ENCODE measurements at places on chromosomes 4 and X. TPM values are rescaled to one million over a fixed set of nuclear protein-coding genes. Genes with fewer than 3 reads are reported as not detected.

DNA sequence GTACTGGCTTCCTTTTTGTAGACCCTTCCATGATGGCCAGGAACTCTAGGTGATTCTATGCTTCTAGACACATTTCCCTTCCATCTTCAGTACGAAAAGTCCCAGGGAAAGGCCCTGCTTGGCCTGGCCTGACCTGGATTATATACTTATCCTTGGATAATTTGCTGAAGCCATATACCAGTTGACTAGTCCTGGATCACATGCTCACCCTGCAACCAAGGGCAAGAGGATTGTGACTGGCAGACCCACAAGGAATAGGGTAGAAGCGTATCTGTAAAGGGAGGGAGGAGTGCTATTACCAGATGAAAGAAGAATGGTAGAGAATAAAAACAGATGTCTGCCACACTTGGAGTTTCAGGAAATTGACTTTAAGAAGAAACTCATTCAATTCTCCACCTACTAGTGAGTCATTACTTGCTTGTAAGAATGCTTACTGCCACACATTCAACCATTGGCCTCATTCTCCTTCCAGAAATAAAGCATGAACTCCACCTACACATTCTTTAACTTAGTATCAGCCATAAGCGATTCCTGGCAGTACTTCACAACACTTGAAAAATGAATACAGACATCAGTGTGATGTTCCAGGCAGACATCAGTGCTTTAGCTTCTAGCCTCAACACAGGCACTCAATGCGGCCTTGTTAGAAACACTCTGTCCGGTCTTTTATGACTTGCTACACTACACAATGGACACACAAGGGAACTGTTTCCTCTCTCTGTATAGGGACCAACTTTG is 141.8 kb downstream of the CBR4 start:
- peak overlapping the region; percentile 48 for H3K27ac ChIP-seq
- no peak overlapping the region for H3K4me3 ChIP-seq
- no peaks in the 10 kb centered on the region for H3K27me3 ChIP-seq
- peaks cover 36% of the 10 kb centered on the region for H3K36me3 ChIP-seq
- peaks cover 37% of the 10 kb centered on the region for H3K4me1 ChIP-seq

The CMC4 gene
- 5.7 TPM for total RNA-seq

DNA sequence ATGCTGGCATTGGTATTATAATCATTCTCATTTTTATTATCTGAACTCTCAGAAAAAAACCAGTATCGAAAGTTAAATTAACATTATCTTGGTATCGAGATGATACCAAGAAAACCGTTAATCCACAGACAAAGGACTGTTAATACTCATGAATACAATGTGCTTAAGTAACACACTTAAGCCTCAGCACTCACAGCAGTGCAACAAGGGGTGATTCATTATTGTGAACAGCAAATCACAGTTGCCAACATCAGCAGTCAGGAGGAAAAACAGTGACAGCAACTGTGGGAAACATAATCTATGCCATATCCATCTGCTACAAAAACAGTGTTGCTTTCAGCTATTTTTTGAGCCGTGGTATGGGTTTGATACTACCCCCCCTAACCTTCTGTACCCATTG is 210.9 kb upstream of the ATOH1 start:
- no peak overlapping the region for H3K27ac ChIP-seq
- no peak for DNase-seq
- H3K4me3 ChIP-seq, result no peak overlapping the region

The CCDC158 gene
- total RNA-seq, result not detected

DNA sequence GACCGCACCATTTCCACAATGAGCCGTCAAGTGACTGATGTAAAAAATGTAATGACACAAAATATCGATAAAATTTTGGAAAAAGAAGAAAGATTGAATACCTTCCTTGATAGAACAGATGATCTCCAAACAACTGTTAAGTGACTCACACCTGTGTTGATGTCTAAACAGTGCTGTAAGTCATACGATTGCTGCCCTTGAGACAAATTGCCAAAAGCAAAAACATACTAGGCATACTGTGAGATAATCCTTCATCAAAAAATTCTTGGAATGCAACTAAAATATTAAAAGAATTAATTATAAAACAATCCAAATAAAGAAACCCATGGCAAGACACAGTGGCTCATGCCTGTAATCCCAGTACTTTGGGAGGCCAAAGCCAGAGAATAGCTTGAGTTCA is 53.4 kb downstream of the HNRNPD start:
- no peak overlapping the region for H3K4me3 ChIP-seq
- no peak overlapping the region for H3K27ac ChIP-seq
- H3K4me1 ChIP-seq, result no peaks in the 10 kb centered on the region
- DNase-seq, result no peak
- H3K27me3 ChIP-seq, result no peaks in the 10 kb centered on the region

DNA sequence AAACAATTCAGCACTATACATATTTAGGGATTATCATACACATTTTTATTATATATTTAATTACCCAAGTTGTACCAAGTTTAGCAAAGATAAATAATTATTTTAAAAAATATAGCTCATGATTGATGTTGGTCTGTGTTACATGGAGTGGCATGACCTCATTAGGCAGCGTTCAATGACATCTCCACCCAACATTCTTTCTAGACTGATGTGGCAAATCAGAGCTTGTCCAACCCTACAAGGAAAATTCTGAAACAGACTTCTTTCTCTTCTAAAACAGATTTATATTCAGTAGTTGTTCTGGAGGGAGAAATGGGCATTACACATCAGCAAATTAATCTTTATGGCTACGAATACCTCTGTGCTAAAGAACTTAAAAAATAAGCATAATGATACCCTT is 189.7 kb downstream of the PDGFC start:
- DNase-seq, result no peak
- peaks cover 10% of the 10 kb centered on the region for H3K4me1 ChIP-seq
- H3K27me3 ChIP-seq, result no peaks in the 10 kb centered on the region
- H3K36me3 ChIP-seq, result peaks cover 10% of the 10 kb centered on the region
- no peak overlapping the region for H3K27ac ChIP-seq

DNA sequence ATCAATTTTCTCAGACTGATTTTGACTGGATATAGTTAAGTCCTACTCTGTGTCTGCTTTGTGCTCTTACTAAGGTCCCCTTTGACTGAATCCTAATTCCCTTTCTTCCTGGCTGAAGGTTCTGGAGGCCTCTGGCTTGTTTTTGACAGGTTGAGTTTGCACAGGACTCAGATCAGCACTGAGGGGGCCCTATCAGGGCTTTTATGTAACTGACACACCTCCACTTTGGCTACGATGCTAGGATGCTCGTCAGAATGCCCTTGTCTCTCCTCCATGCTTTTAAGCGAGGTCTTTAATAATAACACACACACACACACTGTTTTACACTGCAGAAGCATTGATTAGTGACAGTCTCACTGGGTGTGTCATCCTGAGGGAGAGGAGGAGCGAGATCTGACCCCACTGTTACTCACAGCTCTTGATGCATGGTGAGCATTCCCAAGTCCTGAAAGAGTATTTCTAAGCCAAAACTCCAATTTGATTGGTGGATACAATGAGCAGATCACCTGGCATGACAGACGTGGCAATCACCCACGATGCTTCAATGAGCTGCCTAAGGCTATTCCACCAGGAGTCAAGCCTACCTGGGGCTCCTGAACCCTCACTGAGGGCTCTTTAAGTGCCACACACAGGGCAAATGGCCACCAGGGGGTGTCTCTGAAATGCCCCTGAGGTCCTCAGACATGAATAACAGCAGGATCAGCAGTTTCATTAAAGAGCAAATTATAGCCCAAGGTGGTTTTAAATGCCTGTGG is 130.4 kb upstream of the CPEB2 start:
- peaks cover 7% of the 10 kb centered on the region for H3K27me3 ChIP-seq
- H3K4me1 ChIP-seq, result peaks cover 4% of the 10 kb centered on the region
- DNase-seq, result no peak
- H3K4me3 ChIP-seq, result no peak overlapping the region

The MAGED4 gene
- total RNA-seq, result 84.8 TPM

GRCh38 chrX:72094894-72095293 is 36.8 kb downstream of the RTL5 start:
- H3K27me3 ChIP-seq, result no peaks in the 10 kb centered on the region
- no peaks in the 10 kb centered on the region for H3K36me3 ChIP-seq
- H3K27ac ChIP-seq, result no peak overlapping the region
- no peak for DNase-seq
- peaks cover 7% of the 10 kb centered on the region for H3K4me1 ChIP-seq

The PSAPL1 gene
- total RNA-seq, result 1.2 TPM

Measured in type B pancreatic cell (in vitro differentiated cells).